ENCODE measurements at places on chromosomes 13 and 19.

- H3K36me3 ChIP-seq = no peaks in the 10 kb centered on the region
- peaks cover 7% of the 10 kb centered on the region for H3K4me1 ChIP-seq
- H3K4me3 ChIP-seq = no peak overlapping the region
- DNase-seq = peak; percentile 9
- H3K27me3 ChIP-seq = no peaks in the 10 kb centered on the region
Observed at GRCh38 chr13:113963376-113963775, 10.5 kb downstream of the C13orf46 start.

- no peak for DNase-seq
- peaks cover 42% of the 10 kb centered on the region for H3K4me1 ChIP-seq
- H3K36me3 ChIP-seq = no peaks in the 10 kb centered on the region
Observed at GRCh38 chr13:30743319-30744055, 8.1 kb downstream of the ALOX5AP start.

- no peak overlapping the region for H3K4me3 ChIP-seq
- H3K27me3 ChIP-seq = no peaks in the 10 kb centered on the region
- no peak for DNase-seq
- no peak overlapping the region for H3K27ac ChIP-seq
- no peaks in the 10 kb centered on the region for H3K36me3 ChIP-seq
- H3K4me1 ChIP-seq = peaks cover 32% of the 10 kb centered on the region
Observed at GRCh38 chr13:73880365-73880764, 253.8 kb downstream of the KLF12 start.

DNA sequence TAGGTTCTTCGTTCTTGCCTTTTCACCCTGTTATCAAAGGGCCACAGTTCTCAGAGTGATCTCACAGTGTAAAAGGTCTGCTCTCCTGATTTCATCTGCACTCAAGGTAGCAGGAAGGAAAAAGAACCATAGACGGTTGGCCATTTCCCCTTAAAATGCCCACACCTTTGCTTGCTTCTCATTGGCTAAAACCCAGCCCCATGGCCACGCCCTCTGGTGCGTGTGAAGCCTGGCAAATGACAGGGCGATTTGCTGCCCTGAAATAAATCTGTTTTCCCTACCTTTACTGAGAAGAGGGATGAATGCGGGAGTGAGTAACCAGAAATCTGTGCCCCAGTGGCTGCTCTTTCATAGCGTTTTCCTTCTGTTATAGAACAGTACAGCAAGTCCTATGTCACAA lies 269.3 kb downstream of the POU4F1 start:
- H3K4me1 ChIP-seq = no peaks in the 10 kb centered on the region
- H3K36me3 ChIP-seq = no peaks in the 10 kb centered on the region
- no peak overlapping the region for H3K27ac ChIP-seq
- H3K27me3 ChIP-seq = no peaks in the 10 kb centered on the region

- no peak overlapping the region for H3K4me3 ChIP-seq
- no peaks in the 10 kb centered on the region for H3K4me1 ChIP-seq
- no peak for DNase-seq
- peaks cover 61% of the 10 kb centered on the region for H3K27me3 ChIP-seq
Observed at GRCh38 chr13:45930177-45930576, 78.6 kb upstream of the SIAH3 start.

DNA sequence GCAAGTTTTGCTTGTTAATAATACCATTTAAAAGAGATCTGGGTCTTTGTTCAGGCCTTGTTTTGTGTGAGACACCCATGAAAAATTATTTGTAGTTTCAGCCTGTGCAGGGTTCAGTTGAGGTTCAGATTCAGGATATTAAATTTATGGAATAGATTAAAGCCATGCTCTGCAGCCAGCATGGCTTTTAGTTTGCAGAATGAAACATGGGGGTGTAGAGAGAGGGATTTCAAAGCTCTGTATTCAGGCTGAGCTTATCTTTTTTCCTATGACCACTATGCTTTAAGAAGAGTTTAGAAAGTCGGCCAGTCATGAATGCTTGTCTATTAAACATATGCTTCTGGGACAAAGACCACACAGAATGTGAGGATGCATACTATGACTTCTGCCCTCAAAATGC lies 73.6 kb downstream of the DCLK1 start:
- DNase-seq = no peak
- H3K27me3 ChIP-seq = no peaks in the 10 kb centered on the region
- H3K27ac ChIP-seq = no peak overlapping the region
- H3K36me3 ChIP-seq = no peaks in the 10 kb centered on the region

- H3K27ac ChIP-seq = no peak overlapping the region
- no peaks in the 10 kb centered on the region for H3K4me1 ChIP-seq
- no peaks in the 10 kb centered on the region for H3K36me3 ChIP-seq
- no peak overlapping the region for H3K4me3 ChIP-seq
- DNase-seq = no peak
Observed at GRCh38 chr19:28258829-28259228, 954.1 kb downstream of the UQCRFS1 start.

- DNase-seq = no peak
- H3K27ac ChIP-seq = no peak overlapping the region
- no peak overlapping the region for H3K4me3 ChIP-seq
- peaks cover 21% of the 10 kb centered on the region for H3K4me1 ChIP-seq
- H3K27me3 ChIP-seq = no peaks in the 10 kb centered on the region
- H3K36me3 ChIP-seq = peaks cover 10% of the 10 kb centered on the region
Observed at GRCh38 chr19:47652285-47652684, 43.4 kb downstream of the BICRA start.

- no peaks in the 10 kb centered on the region for H3K36me3 ChIP-seq
- H3K27ac ChIP-seq = no peak overlapping the region
- H3K4me3 ChIP-seq = no peak overlapping the region
- DNase-seq = no peak
- H3K27me3 ChIP-seq = peaks cover 30% of the 10 kb centered on the region
Observed at GRCh38 chr19:33279430-33280350, 22.6 kb downstream of the CEBPA start.

DNA sequence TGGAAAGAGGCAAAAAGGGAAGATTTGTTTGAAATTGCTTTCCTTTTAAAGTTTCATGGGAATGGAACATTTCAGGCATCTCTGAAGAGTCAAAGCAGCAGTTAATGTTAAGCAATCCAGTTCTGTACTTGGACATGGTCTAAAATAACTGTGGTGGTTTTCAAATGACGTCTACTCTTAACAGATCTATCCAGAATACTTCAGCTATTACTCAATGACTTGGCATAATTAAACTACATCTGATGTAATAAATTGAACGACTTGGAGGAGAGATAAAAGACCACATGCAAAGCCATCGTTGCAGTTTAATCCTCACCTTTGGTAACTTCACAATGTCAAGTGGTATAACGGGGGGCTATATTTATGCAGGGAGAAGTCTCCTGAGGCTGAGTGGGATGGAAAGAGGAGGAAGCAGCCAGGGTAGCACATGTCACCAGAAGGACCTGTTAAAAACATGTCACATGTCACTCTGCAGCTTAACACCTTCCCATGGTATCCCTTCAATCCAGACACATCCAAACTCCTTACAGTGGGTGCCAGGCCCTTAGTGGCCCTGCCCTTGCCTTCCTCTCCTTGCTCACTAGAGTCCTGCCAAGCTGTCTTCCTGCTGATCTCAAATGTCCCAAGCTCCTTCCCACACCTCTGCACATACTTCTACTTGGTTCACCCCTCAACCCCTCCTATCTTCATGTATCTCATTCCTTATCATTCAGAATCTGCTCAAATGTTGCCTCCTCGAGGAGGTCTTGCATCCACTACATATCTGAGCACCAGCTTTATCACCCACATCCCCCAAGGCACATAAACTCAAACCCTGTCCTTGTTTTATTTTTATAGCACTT lies 327.8 kb downstream of the SUCLA2 start:
- peak overlapping the region; percentile 45 for H3K27ac ChIP-seq
- peaks cover 17% of the 10 kb centered on the region for H3K4me1 ChIP-seq
- no peaks in the 10 kb centered on the region for H3K27me3 ChIP-seq
- DNase-seq = no peak
- H3K4me3 ChIP-seq = no peak overlapping the region

DNA sequence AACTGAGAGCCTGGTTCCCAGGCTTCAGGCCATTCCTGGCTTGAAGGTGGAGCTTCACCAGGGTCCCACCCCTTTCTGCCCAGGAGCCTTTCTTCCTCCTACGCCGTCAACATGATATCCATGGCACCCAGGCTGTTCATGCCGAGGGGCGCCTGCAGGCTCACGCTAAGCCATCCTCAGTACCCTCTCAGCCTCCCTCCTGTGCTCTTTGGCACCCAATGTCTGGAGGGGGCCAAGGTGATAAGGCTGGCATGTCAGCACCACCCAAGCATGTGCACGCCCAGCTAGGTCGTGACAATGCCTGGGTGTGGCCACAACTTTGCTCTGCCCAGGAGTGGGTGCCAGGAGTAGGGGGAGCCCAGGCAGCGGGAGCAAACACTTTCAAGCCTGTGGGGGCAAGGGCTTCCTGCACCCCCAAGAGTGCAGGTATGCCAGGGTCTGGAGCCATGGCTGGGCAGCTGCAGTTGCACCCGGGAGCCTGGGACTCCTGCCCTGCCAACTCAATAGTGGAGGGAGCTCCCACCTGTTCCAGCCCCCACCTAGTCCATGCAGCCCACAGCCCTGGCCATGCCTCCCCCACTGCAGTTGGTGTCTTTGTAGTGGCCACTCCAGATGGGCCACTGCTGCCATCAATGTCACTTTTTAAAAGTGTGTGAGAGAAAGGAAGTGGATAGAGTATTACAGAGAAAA lies 219.9 kb downstream of the MAB21L1 start:
- H3K27me3 ChIP-seq = no peaks in the 10 kb centered on the region
- no peak for DNase-seq
- peaks cover 6% of the 10 kb centered on the region for H3K36me3 ChIP-seq
- H3K4me1 ChIP-seq = no peaks in the 10 kb centered on the region
- no peak overlapping the region for H3K4me3 ChIP-seq

DNA sequence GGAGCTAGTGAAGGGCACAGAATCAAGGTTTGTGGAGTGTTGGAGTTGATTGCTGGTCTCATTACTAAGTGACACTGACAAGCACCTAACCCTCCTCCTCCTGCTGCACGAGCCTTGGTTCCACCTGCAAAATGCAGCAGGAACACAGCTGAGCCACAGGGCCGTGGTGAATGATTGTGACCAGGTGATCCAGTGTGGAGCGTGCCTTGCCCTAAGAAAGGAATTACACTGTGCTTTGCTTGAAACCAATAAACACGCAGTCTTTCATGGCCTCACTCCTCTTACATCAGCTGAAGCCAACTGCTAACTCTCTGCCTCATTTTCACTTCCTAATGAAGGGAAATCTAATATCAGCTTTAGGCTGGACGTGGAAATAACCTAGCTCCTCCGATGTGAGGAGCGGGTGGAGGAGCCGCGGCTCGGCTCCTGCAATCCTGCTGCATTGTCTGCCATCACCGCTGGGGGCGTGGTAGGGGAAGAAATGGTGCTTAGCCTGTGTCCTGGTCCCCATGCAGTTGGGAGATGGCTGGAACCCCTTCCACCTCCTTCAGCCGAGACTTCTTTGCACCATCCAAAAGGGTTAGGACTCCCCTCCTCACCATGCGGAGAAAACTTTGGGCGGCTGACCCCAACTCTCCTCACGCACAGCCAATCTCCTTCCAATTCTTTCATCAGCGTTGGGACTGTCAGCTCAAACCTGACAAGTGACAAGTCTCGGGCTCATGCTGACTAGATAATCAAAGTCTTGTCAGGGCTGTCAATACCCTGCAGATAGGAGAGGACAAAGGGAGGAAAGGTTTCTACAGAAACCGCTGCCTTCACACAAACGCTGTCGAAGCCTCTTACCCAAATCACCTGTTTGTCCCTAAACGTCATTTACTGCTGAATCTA lies 427.9 kb downstream of the ZNF536 start:
- DNase-seq = peak; percentile 44
- no peaks in the 10 kb centered on the region for H3K36me3 ChIP-seq
- H3K27ac ChIP-seq = no peak overlapping the region
- no peaks in the 10 kb centered on the region for H3K4me1 ChIP-seq

- H3K27me3 ChIP-seq = no peaks in the 10 kb centered on the region
- peaks cover 26% of the 10 kb centered on the region for H3K4me1 ChIP-seq
- no peaks in the 10 kb centered on the region for H3K36me3 ChIP-seq
- H3K4me3 ChIP-seq = no peak overlapping the region
- H3K27ac ChIP-seq = no peak overlapping the region
Observed at GRCh38 chr13:30719525-30719914, 15.8 kb upstream of the ALOX5AP start.

- no peak overlapping the region for H3K4me3 ChIP-seq
- H3K36me3 ChIP-seq = peaks cover 13% of the 10 kb centered on the region
- no peak for DNase-seq
- peaks cover 7% of the 10 kb centered on the region for H3K4me1 ChIP-seq
- no peaks in the 10 kb centered on the region for H3K27me3 ChIP-seq
- H3K27ac ChIP-seq = no peak overlapping the region
Observed at GRCh38 chr13:28246891-28247290, 108.5 kb downstream of the PAN3 start.

GRCh38 chr19:38718747-38719543 lies 25.3 kb downstream of the CAPN12 start:
- H3K27me3 ChIP-seq = no peaks in the 10 kb centered on the region
- H3K36me3 ChIP-seq = peaks cover 88% of the 10 kb centered on the region
- DNase-seq = peak; percentile 75
- H3K27ac ChIP-seq = peak overlapping the region; percentile 91
- H3K4me3 ChIP-seq = no peak overlapping the region

- no peak overlapping the region for H3K4me3 ChIP-seq
- no peaks in the 10 kb centered on the region for H3K36me3 ChIP-seq
- peaks cover 7% of the 10 kb centered on the region for H3K4me1 ChIP-seq
Observed at GRCh38 chr19:31119951-31120690, 229.1 kb downstream of the TSHZ3 start.

GRCh38 chr13:21242236-21242635 lies 65.8 kb downstream of the MRPL57 start:
- no peaks in the 10 kb centered on the region for H3K27me3 ChIP-seq
- no peaks in the 10 kb centered on the region for H3K4me1 ChIP-seq
- no peak overlapping the region for H3K4me3 ChIP-seq

DNA sequence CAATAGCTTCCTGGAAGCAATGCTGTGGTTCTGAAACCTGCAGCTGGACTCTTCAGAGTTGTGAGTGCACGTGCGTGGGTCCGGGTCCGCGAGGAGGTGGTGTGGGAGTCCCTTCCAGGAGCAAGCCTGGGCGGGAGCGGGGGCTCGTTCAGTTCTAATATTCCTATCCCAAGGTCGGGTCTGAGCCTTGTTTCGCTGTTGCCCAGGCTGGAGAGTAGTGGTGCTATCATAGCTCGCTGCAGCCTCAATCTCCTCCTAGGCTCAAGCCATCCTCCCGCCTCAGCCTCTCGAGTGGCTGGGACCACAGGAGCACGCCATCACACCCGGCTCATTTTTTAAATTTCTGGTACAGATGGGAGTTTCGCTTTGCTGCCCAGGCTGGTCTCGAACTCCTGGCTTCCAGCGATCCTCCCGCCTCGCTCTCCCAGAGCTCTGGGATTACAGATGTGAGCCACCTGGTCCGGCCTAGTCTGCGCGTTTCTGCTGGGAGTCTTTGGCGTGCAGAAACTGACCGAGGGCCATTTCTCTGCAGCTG lies 625 bp downstream of the ZFP82 start:
- peaks cover 16% of the 10 kb centered on the region for H3K36me3 ChIP-seq
- no peaks in the 10 kb centered on the region for H3K27me3 ChIP-seq
- no peak for DNase-seq
- H3K4me1 ChIP-seq = peaks cover 53% of the 10 kb centered on the region
- peak overlapping the region; percentile 83 for H3K4me3 ChIP-seq
